SK-N-SH (cell line): ENCODE measurements at places on chromosomes 3 and 15.
A peak's percentile ranks its signal among the peaks of the same experiment; 100 is the strongest.

DNA sequence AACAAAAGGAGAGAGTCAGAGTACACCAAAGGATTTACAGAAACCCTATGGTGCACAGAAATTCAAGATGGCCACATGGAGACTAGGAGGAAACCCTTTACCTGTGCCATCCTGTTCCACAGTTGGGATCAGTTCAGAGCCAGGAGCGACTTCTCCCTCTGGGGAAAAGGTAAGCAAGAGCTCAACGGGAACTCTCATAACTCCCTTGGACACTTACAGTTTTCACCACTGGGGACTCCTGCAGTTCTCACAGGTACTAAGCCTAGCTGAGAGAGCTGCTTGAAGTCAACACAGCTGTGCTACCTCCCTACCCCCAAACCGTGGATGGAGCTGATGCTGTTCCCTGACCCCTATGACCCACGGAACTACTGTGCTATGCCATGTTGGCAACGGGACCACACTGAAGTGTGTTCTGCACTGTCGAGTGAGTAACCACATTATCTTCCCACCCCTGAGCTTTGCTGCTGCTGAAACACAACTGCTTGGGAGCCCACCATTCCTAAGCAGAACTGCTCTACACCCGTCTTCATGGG is 606.8 kb downstream of the GBE1 start:
- DNase-seq = no peak

DNA sequence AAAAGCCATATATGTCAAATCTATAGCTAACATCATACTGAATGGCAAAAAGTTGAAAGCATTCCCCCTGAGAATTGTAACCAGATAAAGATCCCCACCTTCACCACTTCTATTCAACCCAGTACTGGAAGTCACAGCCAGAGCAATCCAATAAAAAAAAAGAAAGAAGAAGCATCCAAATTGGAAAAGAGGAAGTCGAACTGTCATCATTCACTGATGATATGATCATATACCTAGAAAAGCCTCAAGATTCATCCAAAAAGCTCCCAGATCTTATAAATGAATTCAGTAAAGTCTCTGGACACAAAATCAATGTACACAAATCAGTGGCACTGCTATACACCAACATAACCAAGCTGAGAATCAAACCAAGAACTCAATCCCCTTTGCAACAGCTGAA is 97.4 kb downstream of the CBLB start:
- no peak for DNase-seq

- no peak for DNase-seq
Measured at GRCh38 chr3:172953571-172953970, 187.5 kb downstream of the SPATA16 start.

DNA sequence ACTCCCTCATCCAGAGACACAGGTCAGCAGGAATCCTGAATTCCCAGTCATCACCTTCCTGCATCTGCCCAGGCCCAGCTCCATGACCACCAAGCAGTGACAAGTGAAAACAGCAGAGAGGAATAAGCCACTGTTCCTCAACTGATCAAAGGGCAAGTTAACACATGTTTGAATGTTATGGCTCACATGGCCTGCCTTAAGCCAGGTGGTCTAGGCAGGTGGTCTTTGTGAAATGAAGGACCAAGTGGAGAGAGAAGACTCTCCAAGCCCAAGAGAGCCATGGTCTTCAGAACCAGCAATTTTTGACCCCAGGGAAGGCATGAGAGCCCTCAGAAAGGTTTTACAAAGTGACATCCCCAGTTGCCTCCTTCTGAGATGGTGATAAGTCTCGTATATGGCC is 161.8 kb downstream of the EPHB1 start:
- DNase-seq = no peak

DNA sequence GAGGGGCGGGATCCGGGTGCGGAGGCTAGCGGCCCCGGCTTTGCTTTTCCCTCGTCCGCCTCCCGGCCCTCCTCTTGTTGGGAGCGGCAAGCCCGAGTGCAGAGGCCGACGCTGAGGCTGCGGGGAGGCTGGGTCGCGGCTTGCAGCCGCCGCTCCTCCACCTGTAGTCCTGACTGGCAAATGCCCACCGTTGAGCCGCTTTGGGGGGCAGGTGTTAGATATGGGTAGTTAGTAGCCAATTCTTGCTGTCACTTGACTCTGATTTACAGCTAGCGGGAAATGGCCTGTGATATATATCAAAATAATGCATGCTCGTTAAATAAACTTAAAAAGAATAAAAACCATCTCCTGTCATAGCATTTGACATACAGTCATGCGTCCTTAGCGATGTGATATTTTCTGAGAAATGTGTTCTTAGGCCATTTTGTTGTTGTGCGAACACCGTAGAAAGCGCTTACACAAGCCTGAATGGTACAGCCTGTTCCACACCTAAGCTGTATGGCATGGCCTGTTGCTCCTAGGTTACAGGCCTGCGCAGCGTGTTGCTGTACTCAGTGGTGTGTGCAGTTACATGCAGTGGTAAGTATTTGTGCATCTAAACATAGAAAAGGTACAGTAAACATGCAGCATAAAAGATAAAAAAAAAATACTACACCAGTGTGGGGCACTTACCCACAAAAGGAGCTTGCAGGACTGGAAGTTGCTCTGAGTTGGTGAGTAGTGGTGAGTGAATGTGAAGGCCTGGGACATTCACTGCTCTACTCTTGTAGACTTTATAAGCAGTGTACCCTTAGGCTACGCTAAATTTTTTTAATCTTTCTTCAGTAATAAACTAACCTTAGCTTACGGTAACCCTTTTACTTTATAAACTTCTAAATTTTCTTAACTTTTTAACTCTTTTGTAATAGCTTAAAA is 873 bp downstream of the CAPN7 start:
- DNase-seq = peak; percentile 30

DNA sequence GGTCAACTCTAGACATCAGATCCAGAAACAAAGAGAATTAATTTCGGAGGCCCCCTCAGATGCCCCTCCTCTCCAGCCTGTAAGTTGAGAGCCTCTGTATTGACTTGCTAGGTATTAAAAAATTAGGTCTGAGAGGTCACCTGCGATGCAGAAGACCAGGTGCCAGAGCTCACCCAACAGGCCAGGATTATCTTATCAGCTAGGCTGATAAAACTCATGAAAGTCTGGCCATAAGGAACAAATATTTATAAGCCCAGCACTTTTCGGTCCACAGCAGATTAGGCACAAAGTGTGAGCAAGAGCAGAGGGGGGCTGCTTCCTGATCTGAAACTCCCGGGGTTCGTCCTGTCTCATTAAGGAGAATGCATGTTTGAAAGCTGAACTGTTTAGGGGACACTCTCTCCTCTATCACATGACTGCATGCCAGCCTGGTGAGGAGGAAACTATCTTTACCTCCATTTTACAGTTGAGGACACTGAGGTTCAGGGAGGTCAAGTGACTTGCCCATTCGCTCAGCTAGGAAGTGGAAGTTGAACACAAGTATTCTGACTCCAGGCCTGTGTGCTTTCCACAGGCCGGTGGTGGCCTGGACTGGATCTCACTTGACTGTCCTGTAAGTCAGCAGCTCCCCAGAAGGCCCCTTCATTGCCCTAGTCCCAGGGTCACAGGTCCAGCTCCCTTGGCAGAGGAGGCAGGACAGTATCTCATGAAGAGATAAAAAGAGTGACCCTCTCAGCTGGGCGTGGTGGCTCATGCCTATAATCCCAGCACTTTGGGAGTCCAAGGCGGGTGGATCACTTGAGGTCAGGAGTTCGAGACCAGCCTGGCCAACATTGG is 39.6 kb upstream of the MAGEF1 start:
- DNase-seq = no peak

DNA sequence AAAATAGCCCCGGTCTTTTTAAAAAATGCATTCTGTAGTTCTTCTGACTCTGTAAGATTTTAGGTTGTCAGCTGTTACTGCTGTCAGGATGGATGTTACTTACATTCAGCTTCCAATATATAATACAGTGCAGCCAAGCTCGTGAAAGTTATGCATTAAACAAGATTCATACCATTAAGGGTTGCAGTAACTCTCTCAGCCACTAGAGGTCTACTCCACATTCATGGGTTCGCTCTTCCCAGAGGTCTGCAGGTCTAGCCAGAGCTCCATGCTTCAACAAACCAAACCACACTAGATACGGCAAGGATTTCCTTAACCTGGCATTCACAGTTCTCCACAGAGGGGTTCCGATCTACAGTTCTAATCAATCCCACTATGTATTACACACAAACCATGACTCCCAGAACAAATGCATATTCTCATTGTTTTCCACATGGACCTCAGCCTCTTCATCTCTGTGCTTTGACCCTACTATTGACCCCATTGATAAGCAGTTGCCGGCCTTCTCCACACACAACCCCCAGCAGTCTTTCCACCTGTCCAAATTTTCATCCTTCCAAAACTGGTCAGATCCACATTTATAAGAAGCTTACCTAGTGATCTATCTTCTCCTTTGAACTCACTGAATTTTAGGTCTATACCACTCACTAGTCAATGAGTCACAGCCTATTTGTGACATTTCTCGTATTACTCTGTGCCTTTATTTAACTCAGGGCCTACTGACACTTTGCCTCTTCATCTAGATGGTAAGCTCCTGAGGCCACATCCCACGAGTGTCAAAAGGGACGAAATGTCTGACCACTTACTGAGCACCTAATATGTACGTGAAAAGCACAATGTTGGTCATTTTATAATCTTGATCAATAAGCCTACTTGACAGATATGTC is 33.7 kb downstream of the RORA start:
- DNase-seq = peak; percentile 39

DNA sequence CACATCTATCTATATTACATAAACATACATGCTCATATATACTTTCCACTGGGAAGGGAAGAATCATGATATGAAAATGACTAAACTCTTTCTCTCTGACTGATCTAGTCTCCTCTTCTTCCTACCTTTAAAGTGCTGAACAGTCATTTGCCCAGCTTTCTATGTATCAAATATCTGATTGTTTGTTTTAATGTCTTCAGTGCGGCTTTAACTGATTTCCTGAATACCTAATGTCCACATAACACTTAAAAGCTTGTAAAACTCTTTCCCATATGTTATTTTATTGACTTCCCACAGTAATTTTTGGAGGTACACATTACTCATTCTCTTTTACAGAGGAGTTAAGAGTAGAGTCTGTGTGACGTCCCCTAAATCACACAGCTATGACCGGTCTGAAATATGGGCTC is 28.2 kb downstream of the CPOX start:
- DNase-seq = no peak

DNA sequence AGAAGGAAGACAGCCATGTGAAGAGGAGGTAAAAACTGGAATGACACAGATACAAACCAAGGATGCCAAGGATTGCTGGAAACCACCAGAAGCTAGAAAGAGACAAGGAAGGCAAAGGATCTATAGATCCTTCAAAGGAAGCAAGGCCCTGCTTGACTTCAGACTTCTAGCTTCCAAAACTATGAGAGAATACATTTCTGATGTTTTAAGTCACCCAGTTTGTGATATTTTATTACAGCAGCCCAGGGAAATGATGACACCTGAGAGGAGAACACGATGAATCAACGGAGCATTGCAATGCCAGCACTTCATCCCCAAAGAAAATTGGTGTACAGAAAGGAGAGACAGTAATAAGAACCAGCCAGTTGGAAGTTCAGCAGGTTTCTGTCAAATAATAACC is 116.3 kb downstream of the MAGI1 start:
- no peak for DNase-seq

- DNase-seq = no peak
Measured at GRCh38 chr3:36891701-36892160, 53.1 kb downstream of the TRANK1 start.

DNA sequence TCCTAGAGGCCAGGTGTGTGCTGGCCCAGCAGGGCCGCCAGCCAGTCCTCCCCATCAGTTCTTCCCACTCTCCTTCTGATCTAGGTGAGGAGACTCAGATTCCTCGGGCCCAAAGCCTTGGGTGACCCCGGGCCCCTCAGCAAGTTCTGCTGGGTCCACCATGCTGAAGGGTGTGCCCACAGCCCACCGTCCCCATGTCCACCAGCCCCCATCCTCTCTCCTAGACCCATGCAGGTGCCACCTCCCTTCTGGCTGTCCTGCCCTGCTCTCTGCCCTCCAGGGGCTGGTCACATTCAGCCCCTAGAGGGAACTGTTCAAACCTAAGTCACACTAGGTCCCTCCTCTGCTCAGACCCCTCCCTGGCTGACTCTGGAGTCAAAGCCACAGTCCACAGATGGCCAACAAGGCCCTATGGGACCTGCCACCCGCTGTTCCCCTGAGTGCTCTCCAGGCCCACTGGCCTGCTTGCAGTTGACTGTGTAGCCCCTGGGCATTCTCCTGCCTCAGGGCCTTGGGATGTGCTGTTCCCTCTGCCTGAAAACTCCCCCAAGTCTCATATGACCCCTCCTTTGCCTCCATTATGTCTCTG is 878 bp upstream of the TLR9 start:
- no peak for DNase-seq

DNA sequence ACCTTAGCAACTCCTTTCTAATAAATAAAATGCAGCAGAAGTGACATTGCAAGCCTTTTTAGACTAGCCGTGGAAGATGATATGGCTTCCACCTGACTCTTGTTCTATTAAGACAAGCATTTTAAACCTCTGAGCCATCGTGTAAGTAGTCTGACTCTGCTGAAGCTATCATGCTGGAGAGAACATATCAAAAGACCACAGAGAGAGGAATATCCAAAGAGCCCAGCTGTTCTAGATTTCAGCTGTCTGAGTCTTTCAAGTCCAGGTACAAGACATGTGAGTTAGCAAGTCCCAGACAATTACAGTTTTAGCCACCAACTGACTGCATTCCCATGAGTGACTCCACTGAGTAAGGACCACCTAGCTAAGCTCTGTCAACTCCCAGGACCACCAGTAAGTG is 517.0 kb upstream of the NAALADL2 start:
- DNase-seq = no peak

GRCh38 chr3:120028271-120029047 is 65.8 kb downstream of the GSK3B start:
- DNase-seq = no peak

DNA sequence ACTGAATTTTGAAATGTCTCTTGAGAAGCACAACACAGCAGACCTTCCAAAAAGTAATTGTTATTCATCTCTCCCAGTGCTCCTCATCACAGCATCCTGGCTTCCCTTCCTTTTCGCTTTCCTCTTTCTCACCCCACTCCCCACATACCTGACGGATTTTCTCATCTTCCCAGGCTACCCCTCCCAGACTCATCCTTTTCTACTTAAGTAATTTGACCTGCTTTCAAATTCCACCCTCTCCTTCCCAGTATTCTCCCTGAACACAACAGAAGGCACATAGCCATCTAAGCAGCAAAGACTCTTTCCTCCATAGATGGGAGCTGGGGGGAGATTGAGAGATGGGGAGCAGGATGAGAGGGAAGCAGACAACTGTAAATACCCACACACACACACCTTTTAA is 187.1 kb upstream of the STT3B start:
- no peak for DNase-seq

DNA sequence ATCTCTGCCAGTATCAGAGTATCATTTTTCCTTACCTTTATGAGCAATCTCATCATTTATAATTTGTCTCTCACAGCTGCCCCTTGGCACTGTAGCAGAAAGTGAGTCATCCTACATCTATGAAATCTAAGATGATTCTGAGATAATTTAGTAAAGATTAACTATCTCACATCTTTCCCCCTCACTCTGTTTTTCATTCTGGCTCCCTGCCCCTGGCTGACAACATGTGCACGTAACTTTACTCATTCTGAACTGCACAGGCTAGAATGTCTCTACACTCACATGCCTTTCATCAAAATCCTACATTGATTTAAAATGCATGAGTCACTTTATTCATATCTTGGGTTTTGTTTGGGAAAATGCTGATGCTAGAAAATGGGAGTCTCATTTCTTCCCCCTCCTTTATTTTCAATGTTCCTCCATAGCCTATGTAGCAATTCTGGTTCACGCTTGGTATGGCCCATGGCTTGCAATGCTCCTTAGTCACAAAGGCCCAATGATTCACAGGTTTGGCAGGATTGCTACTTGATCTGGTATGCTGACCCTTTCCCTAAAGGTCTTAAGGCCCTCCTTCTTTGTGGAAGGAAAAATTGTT is 838.5 kb downstream of the TUSC7 start:
- no peak for DNase-seq

GRCh38 chr15:50506121-50506520 is 40.3 kb downstream of the USP50 start:
- no peak for DNase-seq
